Vagina (tissue), 2 donors: ENCODE measurements at places on chromosomes 1 and 21. TPM values are rescaled to one million over a fixed set of nuclear protein-coding genes. Genes with fewer than 3 reads are reported as not detected.

DNA sequence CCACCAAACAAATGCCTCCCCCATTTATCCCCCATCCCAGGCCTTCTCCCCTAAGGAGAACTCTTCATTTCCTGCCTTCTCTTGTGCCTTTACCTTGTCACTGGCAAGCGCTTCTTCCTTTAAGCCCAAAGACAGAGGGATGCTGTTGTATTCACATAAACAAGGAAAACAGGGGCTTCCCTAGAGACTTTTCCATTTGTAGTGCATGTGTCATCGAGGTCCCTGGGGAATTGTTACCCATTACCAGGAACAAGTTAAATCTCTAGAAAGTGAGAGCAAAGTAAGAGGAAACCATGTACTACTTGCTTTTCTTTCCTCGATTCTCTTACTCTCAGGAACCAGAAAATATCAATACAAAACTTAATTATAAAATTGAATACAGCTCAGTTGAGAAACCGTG, 114.4 kb upstream of the DPT start:
- no peak for DNase-seq

DNA sequence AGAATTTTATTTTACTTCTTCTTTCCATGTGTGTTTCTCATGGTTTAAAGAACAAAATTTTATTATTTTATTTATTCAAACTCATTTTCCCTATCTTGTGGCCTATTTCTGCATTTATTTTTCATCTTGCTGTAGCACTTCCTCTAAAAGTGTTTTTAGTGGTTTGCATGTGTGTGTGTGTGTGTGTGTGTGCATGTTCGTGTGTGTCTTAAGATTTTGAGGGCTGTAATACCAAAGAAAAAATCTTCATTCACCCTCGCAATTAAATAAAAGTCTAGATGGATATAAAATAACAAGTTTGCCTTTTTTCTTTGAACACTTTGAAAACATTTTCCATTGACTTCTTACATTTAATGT, 24.6 kb upstream of the FCRL3 start:
- DNase-seq, result no peak

GRCh38 chr1:109322974-109323373, 16.2 kb upstream of the MYBPHL start:
- DNase-seq, result no peak

GRCh38 chr1:83697961-83698360, 301.0 kb downstream of the TTLL7 start:
- no peak for DNase-seq

- no peak for DNase-seq
These were observed 57.9 kb downstream of the FHAD1 start for GRCh38 chr1:15304708-15305467.

- DNase-seq, result no peak
These were observed 78.0 kb downstream of the HLX start for GRCh38 chr1:220957233-220957605.

DNA sequence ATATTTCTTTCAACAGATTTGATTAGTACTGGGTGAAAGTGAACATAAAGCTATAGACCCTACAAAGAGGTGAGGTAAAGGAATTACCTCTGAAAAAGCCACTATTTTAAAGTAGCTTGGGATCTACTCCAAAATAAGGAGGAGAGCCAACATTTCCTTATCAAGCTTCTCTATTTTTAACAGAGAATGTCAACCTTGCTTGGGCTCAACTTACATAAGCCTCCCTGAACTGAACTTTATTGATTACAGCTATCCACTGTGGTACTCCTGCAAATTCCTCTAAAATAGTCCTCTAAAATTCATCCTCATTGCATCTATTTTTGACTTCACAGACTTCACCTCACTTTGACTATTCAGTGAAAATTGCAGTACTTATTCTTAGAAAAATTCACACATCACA, 10.3 kb downstream of the ZNHIT6 start:
- no peak for DNase-seq

DNA sequence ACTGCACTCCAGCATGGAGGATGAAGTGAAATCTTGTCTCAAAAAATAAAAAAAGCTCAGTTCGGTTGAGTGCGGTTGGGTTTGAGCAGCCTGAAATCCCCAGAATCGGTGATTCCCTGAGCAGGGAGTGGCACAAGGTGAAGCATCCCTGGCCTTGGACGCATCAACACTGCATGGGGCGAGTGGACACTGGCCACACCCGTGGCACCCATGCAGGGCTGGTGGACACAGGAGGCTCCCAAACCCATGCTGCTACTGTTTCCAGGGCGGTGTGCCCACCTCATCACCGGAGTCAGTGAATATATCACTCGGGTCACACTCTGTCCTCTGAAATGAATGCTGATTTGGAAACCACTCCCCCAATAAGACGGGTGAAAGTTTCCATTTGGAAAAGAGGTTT, 53.4 kb upstream of the ACTRT2 start:
- DNase-seq, result no peak

DNA sequence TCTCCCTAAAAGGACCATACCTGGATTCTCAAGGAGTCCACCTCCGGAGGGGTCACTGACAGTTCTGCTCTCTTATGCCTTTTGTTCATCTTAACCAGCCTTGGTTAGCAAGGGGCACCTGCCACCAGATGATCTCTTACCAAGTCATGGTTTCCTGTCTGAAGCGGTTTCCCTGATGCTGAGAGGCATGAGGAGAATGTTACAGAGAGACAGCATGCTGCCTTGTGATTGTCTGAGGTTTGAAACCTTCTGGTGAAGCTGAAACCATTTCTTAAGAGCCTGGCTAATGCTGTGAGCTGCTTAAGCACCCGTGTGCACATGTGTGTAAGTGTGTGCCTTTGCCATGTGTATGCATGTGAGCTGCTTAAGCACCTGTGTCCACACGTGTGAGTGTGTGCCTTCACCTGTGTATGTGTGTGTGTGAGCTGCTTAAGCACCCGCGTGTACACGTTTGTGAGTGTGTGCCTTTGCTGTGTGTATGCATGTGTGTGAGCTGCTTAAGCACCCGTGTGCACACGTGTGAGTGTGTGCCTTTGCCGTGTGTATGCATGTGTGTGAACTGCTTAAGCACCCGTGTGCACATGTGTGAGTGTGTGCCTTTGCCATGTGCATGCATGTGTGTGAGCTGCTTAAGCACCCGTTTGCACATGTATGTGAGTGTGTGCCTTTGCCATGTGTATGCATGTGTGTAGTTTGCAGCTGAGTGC, 136.4 kb upstream of the COL6A1 start:
- no peak for DNase-seq

DNA sequence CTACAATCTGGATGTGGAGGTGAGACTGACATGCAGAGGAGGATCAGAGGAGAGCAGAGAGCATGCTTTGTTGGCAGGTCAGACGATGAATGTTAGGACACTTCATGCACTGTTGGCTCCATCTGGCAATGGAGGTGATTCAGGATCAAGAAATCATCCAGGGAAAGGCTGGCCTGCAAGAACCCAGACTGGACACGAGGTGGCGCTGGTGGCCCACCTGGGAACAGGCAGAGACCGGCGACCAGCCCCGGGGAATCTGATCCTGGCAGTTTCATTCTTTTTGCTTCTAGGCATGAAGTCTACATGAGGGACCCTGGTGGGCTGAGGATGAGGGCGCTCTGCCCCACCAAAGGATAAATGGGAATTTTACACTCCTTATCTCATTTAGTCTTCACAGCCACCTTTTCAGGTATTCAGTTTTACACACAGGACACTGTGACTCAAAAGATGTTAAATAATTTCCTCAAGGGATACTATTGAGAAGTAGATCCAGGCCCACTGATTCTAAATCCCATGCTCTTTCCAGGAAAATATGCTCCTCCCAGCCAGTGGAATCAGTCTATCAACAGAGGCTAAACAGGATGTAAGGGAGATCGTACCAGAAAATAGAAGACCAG, 26.2 kb upstream of the SCMH1 start:
- no peak for DNase-seq

- no peak for DNase-seq
These were observed 75.6 kb upstream of the CNTN2 start for GRCh38 chr1:204967451-204967850.

DNA sequence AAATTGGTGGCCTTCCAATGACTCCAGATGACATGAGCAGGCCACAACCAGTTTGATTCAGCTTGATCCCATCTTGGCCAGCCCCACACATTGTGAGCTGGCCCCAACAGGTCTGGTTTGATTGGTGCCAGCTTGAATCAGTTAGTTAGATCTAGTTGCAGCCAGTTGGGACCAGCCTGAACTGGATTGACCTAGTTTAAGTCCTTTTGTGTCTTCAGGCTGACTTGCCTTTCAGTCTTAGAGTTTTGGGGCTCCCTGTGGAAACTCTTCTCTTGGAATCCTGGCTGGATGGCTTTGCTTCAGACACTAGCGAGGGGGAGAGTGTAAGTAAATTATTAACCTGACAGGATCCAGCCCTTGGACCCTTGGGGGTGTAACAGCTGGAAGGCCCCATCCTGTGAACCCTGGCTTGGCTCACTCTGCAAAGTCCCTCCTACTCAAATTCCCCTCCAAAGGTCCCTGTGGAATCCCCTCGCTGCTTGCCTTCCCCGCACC, 36.2 kb upstream of the POU3F1 start:
- no peak for DNase-seq

GRCh38 chr1:40662151-40662550, 3.3 kb downstream of the RIMS3 start:
- no peak for DNase-seq

- no peak for DNase-seq
These were observed 38.5 kb downstream of the MSTO1 start for GRCh38 chr1:155648207-155649147.

CD1B gene
- not detected for total RNA-seq

ROR1 gene
- 11.0 TPM for total RNA-seq

LYPD8 gene
- not detected for total RNA-seq

ABCD3 gene
- 16.2 TPM for total RNA-seq
